ENCODE measurements at places on chromosomes 12 and 14.

- DNase-seq: no peak
Observed at GRCh38 chr14:90321891-90322290, 9.8 kb downstream of the NRDE2 start.

DNA sequence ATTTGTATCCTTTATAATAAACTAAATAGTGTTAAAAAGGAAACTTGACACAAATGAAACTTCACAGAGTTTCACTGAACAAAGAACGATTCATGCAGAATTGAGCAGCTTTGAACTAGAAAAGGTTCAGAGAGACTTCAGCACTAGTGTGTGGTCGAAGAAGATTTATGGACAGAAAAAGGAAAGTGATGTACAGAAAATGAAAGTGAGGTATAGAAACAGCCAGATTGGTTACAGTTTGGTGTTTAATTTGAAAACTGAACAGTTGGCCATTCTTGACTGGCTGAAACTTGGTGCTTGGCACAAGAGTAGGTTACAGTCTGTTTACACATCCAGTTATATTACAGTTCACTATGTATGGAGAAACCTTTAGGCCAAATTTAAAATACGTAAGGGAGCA, 207.1 kb downstream of the GALC start:
- no peak for DNase-seq

DNA sequence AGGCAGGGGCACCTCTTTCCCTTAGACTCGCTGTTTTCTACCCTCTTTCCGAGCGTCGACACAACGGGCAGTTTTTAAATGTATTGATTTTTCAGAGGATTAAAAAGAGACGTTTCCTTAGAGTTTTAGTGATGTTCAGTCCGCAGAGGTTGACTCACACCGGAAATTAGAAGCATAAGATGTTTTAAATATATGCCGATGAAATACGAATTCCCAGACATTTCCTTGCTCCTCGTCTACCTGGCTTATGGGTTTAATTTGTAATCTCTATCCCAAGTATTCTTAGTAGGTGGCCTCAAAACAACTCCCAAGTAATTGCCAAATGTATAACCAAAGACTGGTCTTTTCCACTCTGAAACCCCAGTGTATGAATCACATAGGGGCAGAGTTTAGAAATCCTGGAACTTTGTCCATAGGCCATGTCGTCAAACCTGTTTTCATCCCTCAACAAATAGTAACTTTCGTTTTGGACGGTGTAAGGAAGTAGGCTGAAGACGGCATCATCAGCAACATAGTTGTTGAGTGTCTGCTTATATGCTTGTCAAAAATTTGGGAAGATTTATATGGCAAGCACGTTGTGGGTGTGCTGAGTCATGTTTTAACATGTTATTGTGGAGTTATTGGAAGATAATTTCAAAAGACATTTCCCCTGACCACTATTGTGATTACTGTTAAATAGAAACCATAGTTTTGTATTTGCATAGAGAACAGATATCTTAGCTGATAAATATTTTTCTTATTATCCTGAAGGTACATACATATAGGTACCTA, 824 bp downstream of the TBK1 start:
- peak; percentile 22 for DNase-seq

GRCh38 chr12:104686196-104686595, 229.4 kb downstream of the CHST11 start:
- no peak for DNase-seq

- no peak for DNase-seq
Observed at GRCh38 chr12:113347107-113347506, 11.3 kb upstream of the PLBD2 start.
